WTC11 (cell line): ENCODE measurements at places on chromosomes 7 and 10. TPM values are rescaled to one million over a fixed set of nuclear protein-coding genes. Genes with fewer than 3 reads are reported as not detected.

Gene MYOZ1
- 3.0 to 5.4 TPM (median 4.4 TPM) in 3 replicates for total RNA-seq

Gene RASA4B
- total RNA-seq: 3.6 to 6.2 TPM (median 3.9 TPM) in 3 replicates

Gene PIK3CG
- 0.07 to 0.11 TPM (median 0.07 TPM) in 3 replicates for total RNA-seq

GRCh38 chr7:73952266-73952665 lies 75.7 kb upstream of the ELN start:
- DNase-seq: no peak

DNA sequence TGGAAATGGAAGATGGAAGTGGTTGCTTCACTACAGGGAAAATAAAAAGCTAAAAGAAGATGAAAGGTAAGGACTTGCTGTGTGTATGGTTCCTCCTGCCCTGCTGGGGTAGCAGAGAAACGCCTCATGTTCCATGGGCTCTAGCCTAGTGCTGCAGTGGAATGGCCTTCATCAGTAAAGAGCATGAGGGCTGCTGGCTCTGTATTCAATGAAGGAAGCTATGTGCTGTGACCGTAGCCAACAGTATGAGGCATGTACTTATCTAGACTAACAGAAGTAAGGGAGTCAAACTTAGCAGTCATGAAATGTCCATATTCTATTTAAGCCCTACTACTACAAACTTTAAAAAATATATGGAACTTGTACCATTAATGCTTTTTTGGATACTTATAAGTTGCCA lies 54.3 kb downstream of the GDI2 start:
- DNase-seq: no peak

Gene ZNF487
- 1.2 to 2.3 TPM (median 1.4 TPM) in 3 replicates for total RNA-seq

DNA sequence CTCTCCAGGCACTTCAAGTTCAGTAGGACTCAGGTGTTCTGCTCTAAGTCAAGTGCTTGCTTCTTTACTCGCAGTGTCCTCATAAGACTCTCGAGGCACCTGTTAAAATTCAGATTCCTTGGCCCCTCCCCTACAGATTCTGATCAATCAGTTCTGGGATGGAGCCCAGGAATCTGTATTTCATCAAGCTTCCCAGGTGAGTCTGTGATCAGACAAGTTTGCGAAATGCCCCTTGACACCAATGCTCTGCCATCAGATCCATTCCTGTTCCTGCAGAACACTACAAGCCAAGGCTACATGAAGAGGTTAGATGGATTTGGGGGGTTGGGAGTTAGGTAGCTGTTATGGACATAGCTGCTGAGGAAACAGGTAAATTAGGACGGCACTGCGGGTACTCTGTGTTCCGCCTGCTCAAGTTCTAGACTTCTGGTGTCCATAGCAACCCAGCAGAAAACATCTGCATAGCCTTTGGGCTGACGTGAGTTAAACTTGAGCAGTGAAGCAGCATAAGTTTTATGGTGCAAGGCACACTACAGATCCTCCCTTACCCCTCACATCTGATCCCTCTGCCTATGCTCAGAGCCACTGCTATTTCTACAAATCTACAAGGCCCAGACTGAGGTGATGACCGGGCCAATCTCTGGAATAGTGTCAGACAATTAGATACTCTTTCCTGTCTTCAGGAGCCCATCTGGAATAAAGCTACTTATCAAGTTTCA lies 6.8 kb upstream of the NCOA4 start:
- DNase-seq: no peak

Gene DKK1
- 0.78 to 1.1 TPM (median 1.0 TPM) in 3 replicates for total RNA-seq

GRCh38 chr7:82029236-82029913 lies 259.5 kb upstream of the HGF start:
- no peak for DNase-seq

DNA sequence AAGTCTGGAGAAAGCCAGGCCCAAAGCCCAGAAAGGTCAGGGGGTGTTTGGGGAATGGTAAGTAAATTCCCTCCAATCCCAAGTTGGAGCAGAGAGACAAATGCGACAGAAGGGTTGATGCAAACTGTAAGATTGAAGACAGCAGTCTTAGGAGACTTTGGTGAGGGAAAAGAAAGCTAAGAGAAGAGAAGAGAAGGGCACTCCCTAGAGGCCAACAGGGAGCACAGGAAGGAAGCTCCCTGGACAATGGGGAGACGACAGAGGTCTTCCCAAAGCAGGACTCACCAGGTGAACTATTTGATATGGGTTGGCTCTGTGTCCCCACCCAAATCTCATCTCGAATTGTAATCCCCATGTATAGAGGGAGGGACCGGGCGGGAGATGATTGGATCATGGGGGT lies 151.5 kb downstream of the KIF20B start:
- DNase-seq: no peak

- no peak for DNase-seq
Observed at GRCh38 chr10:46250898-46251856, 35.6 kb upstream of the ANTXRL start.
